ENCODE measurements at places on chromosomes 13 and 19.

DNA sequence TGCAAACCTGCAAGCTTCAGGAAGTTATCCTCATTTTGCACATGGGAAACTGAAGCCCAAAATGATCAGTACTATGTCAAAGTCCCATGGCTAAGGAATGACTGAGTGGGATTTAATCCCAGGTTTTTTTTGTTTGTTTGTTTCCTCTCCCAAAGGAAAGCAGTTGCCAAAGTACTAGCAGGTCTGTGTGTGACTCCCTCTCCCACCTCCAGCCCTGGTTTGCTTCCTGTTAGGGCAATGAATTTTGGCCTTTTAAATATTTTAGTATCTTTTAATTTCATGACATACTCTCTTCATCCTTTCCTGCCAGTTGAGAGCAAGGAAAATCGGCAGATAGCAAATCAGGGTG lies 134.1 kb upstream of the RNF113B start:
- no peak for DNase-seq

DNA sequence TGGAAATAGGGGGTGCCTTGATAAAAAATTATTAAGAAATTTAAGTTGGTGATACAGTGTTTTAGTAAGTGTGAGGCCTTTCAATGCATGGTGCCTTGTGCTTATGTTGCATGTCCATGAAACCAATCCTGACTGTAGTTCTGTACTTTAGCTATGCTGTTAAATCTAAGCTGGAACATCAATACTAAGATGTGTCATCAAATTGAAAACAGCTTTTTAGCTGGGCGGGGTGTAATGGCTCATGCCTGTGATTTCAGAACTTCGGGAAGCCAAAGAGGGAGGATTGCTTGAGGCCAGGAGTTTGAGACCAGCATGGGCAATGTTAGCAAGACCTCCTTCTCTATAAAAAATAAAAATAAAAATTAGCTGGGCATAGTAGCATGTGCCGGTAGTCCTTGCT lies 930.3 kb upstream of the PCDH9 start:
- DNase-seq, result no peak

DNA sequence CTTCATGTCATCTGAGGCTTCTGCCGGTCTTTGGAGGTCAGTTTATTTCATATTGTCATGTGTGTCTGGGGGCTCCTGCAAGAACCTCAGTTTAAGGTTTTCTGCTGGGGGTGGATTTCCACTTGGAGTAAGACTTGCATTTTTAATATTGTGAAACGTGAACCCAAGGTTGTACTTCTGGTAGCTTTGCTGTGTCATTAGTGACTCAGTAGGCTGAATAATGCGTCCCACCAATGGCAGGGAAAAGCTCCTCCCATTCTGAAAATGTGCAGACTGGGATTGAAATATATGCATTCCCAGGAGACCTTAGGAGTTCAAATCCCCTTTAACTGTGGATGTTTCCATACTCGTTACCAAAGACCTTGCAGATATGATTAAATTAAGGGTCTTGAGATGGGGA lies 46.2 kb downstream of the ING1 start:
- DNase-seq, result no peak

- no peak for DNase-seq
These were observed 53.1 kb downstream of the ARHGAP35 start for GRCh38 chr19:46913852-46914430.

DNA sequence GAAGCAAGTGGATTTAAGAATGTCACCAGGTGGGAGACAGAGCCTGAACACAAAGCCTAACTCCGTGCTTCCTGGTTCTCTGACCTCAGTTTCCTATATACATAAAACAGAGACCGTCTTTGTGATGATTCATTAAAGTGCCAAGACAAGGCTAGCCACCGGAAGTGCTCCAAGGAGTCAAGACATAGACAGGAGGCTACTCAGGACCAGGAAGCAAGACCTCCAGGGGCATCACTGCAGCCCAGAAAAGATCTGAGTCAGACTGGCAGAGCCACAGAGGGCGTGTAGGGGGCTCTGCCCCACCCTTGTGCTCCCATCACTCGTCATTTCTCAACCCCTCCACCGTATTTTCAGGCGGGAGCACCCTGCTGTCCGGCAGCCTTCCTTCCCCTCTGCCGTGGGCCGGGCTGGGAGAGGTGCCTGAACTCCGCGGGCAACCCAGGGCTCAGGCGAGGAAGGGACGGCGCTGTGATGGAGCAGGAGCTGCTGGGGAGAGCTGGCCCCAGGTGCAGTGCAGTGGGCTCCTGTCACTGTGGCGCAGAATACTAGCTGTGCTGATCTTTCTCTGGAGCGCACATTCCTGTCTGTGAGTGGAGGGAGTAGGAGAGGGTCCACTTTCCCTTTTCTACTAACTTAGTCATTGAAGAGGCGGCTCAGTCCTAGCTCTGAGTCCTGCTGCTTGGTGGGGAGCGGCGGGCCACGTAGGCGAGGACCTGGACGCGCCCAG lies 134.7 kb upstream of the GPR12 start:
- no peak for DNase-seq
